PC-3 (cell line): ENCODE measurements at places on chromosomes 4 and X.

DNA sequence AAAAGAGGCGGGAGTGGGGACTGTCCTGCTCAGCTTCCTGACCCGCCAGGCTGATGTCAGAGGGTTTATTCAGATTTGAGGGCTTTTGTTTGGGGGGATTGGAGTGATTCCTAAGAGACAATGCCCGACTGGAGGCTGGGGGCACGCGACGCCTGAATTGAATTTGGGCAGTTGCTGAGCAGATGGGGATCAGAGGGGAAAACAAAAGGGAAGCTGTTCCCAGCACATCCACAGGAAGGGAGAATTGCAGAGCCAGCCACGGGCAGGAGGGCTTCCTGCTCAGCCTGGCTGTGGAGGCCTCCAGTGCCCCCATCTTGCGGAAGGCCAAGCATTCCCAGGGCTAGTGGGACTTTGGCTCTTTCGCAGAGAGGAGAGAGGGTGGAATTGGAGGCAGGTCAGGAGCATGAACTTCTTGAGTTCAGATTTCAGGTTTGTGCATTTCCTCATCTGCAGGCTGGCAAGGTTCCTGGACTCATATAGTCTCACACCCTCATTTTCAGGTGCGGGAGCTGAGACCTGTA, 162.8 kb downstream of the NHS start:
- no peak overlapping the region for H3K4me3 ChIP-seq
- no peaks in the 10 kb centered on the region for H3K36me3 ChIP-seq
- no peak for DNase-seq

DNA sequence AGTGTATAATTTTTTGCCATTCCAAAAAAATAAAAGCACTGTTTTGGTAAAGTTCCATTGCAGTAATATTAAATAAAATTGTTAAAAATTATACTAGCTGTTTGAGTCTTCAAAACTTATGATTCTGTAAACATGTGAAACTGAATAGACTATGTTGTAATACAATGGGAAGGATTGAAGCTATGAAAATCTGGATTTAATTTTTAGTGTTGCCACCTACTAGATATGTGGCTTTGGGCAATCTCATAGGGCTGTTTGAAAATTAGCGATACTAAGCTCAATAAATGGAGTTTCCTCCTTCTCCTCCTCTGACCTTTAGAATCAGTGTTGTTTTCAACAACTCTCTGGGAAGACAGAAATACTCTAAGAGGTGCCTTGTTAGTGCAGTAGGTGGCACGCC, 4.5 kb downstream of the PGRMC2 start:
- H3K4me3 ChIP-seq, result no peak overlapping the region

- peak; percentile 75 for DNase-seq
- H3K27ac ChIP-seq, result no peak overlapping the region
- no peak overlapping the region for H3K4me3 ChIP-seq
- H3K4me1 ChIP-seq, result 0 out of 2 replicates have a peak, but pooled peaks cover 13% of the 10 kb centered on the region
- H3K36me3 ChIP-seq, result no peaks in the 10 kb centered on the region
- no peaks in the 10 kb centered on the region for H3K27me3 ChIP-seq
Observed at GRCh38 chrX:85963736-85964135, 83.6 kb downstream of the CHM start.

DNA sequence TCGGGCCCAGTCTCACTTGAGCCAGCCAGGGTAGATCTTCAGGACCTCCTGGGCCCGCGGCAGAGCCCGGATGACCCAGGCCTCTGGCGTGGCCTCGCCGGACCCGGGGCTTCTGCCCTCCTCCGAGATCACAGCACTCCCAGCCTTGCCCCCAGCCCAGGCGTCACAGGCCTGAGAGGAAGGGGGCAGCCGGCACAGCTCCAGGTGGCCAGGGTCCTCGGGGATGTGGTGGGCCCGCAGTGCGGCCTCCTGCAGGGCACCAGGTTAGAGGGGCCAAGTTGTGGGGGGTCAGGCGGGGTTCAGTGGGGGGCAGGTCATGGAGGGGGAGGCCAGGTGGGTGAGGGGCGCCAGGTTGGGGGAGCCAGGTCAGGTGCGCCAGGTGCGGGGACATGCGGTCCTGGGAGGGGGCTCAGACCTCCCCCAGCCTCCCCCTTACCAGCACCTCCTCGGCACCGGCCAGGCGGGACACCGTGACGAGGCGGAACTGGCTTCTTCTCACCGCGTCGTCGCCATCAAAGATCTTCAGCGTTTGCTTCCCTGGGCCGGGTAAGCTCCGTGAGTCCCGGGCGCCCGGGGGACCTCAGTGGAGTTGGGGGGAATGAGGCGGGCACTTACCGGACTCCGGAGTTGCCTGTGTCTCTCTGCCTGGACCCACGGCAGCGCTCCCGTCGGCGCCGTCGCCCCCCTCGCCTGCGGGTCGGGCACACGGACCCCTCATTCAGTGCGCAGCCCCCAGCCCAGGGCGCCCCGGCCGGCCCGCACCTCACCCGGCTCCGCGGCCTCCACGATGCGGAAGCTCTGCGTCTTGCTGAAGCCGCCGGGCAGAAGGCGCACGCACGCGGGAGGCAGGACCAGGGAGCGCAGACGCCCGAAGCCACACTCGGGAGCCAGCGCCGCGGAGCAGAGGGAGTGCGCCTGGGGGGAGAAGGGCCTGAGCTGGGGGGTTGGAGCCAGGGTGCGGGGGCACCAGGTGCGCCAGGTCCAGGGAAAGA, 6.0 kb downstream of the DGKQ start:
- no peak for DNase-seq
- H3K27ac ChIP-seq, result no peak overlapping the region
- H3K27me3 ChIP-seq, result no peaks in the 10 kb centered on the region

- no peaks in the 10 kb centered on the region for H3K27me3 ChIP-seq
- DNase-seq, result no peak
- H3K36me3 ChIP-seq, result no peaks in the 10 kb centered on the region
- no peak overlapping the region for H3K27ac ChIP-seq
- H3K4me3 ChIP-seq, result no peak overlapping the region
Observed at GRCh38 chr4:41446391-41446790, 91.6 kb upstream of the LIMCH1 start.

- no peaks in the 10 kb centered on the region for H3K36me3 ChIP-seq
- no peak overlapping the region for H3K4me3 ChIP-seq
Observed at GRCh38 chr4:8848507-8849265, 23.0 kb downstream of the HMX1 start.

DNA sequence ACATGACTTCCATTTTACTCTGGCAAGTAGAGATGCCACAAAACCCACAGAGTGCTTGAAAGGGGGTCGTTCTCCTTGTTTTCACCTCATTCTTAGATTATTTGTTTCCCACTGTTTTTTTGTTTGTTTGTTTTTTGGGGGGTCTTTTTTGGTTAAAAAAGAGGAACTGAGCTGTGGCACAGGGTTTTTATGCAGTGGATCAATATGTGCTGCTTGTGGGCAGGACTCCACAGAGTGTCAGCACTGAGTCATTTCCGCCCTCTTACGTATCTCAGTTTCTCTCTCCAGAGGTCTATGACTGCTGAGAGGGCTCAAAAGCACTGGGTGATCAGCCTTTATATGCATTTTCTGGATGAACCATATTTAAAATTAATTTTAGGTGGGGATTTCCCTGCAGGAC, 268.1 kb upstream of the GRID2 start:
- H3K27me3 ChIP-seq, result no peaks in the 10 kb centered on the region
- no peaks in the 10 kb centered on the region for H3K36me3 ChIP-seq
- no peak for DNase-seq
- H3K4me1 ChIP-seq, result no peaks in the 10 kb centered on the region
- no peak overlapping the region for H3K27ac ChIP-seq

DNA sequence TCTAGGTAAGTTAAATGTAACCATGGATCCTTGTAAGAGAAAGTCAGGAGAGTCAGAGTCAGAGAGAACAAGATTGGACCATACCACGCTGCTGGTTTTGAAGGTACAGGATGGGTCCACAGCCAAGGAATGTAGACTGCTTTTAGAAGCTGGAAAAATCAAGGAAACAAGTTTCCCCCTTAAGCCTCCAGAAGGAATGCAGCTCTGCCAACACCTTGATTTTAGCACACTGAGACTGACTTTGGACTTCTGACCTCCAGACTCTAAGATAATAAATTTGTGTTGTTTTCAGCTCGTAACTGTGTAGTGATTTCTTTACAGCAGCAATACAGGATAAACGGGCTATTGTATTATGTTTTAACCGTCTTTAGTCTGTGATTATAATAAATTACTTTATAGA, 108.0 kb upstream of the USP38 start:
- H3K27me3 ChIP-seq, result peaks cover 43% of the 10 kb centered on the region
- H3K36me3 ChIP-seq, result no peaks in the 10 kb centered on the region
- H3K4me1 ChIP-seq, result no peaks in the 10 kb centered on the region

DNA sequence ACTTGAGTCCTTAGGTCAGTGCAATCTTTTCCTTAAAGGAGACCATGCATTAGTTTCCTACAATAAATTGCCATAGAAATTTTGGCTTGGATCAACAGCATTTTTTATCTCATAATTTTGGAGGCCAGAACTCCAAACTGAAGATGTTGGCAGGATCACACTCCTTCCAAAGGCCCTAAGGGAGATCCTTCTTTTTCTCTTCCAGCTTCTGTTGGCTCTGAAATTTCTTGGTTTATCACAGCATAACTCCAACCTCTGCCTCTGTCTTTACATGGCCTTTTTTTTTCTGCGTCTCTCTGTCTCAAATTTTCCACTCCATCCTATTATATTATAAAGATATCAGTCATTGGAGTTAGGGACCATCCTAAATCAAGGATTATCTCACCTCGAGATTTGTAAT, 282.2 kb downstream of the STIM2 start:
- H3K27me3 ChIP-seq, result no peaks in the 10 kb centered on the region
- no peak for DNase-seq
- H3K36me3 ChIP-seq, result no peaks in the 10 kb centered on the region
- H3K27ac ChIP-seq, result no peak overlapping the region
- no peaks in the 10 kb centered on the region for H3K4me1 ChIP-seq

DNA sequence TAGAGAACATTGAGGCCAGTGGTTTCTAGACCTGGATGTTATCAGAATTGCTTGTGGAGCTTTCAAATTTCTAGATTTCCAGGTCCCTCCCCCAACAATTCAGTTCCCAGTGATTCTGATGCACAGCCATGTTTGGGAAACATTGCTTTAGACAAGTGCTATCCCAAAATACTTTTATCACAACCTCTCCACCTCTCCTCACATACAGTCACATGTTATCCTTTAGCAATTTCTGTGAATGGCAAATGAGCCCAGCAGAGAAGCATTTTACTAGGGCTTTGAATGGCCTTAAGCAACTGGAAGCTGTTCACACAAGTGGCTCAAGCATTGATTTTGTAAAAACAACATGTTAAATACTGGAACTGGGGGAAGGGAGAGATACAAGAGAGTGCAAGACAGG, 29.7 kb downstream of the DCX start:
- no peak for DNase-seq
- H3K36me3 ChIP-seq, result no peaks in the 10 kb centered on the region
- no peak overlapping the region for H3K4me3 ChIP-seq
- H3K27ac ChIP-seq, result no peak overlapping the region
- no peaks in the 10 kb centered on the region for H3K4me1 ChIP-seq

DNA sequence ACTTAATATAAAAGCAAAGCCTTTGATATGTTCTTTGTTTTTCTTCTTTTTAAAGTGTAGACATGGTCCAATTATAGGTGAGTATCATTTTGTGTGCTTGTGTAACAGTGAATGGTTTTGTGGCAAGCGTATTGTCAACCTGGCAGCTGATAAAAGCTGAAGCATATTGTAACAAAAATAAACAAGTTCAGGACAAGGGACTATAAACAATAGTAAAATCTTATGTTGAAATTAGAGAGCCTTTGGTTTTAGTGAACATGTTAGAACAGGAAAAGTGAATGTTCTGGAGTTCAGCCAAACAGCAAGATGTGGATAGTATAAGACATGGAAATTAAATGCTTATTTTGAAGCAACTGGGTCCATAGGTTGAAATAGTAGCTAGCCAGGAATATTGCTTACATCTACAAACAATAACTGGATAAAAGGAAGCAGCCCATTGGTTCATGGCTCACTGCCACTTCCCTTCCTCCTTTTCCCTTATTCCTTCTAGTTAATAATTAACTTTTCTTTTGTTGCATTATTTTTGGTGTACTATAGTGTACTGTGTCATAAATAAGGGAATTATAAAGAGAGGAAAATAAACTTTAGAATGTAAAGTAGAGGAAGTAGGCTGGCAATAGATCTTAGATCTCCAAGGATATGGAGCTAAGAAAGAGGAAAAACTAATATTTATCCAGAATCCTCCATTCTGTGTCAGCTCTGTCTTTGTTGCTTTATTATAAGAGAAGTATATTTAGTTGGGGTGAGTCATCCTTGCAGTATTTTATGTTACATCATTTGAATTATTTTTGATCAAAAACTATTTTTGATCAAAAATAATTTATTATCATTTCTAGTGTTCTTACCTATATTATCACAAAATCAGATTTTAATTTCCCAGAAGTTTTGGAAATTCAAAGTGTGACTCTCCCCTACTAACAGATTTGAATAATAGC, 65.6 kb downstream of the MRPL1 start:
- peak; percentile 32 for DNase-seq
- no peaks in the 10 kb centered on the region for H3K36me3 ChIP-seq
- H3K27ac ChIP-seq, result peak overlapping the region; percentile 43

- no peaks in the 10 kb centered on the region for H3K36me3 ChIP-seq
- H3K27ac ChIP-seq, result no peak overlapping the region
- DNase-seq, result no peak
Observed at GRCh38 chrX:104567506-104567905, 1.5 kb downstream of the IL1RAPL2 start.

GRCh38 chrX:116239944-116240840, 69.6 kb downstream of the AGTR2 start:
- H3K4me1 ChIP-seq, result peaks cover 40% of the 10 kb centered on the region
- no peaks in the 10 kb centered on the region for H3K36me3 ChIP-seq
- H3K27me3 ChIP-seq, result no peaks in the 10 kb centered on the region
- peak; percentile 87 for DNase-seq
- peak overlapping the region; percentile 98 for H3K27ac ChIP-seq

- H3K4me1 ChIP-seq, result no peaks in the 10 kb centered on the region
- H3K27ac ChIP-seq, result no peak overlapping the region
- H3K27me3 ChIP-seq, result no peaks in the 10 kb centered on the region
Observed at GRCh38 chrX:51144828-51145442, 187.7 kb upstream of the NUDT10 start.

- H3K27ac ChIP-seq, result no peak overlapping the region
- no peaks in the 10 kb centered on the region for H3K36me3 ChIP-seq
- H3K27me3 ChIP-seq, result no peaks in the 10 kb centered on the region
- no peak overlapping the region for H3K4me3 ChIP-seq
- H3K4me1 ChIP-seq, result no peaks in the 10 kb centered on the region
- no peak for DNase-seq
Observed at GRCh38 chr4:112329672-112330375, 32.7 kb downstream of the ALPK1 start.

DNA sequence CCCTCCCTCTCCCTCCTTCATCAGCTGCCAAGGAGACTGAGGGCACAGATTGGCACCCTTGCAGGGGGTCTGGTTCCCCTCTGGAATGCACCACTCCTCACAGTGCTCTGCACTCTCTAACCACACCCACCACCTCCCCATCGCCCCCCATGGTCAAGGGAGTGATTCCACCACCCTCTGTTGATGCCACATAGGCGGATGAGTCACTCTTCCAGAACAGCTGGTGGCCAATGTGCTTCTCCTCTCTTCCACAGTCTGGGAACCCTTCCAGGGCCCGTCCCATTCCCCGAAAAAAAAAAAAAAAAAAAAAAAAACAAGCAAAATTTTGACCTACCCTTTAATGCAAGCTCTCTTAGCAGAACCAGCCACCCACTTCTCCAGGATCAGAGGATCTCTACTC, 341.3 kb upstream of the KLF3 start:
- no peaks in the 10 kb centered on the region for H3K36me3 ChIP-seq
- H3K27ac ChIP-seq, result no peak overlapping the region
- H3K4me1 ChIP-seq, result peaks cover 24% of the 10 kb centered on the region
- no peaks in the 10 kb centered on the region for H3K27me3 ChIP-seq
- peak; percentile 44 for DNase-seq
- H3K4me3 ChIP-seq, result no peak overlapping the region
